Stimulated activated CD8-positive, alpha-beta memory T cell treated with anti-CD3 and anti-CD28 coated beads, Interleukin-4, amount 100 ng/mL, for 1 hour (primary cell): ENCODE measurements at places on chromosomes 5 and 9.

DNA sequence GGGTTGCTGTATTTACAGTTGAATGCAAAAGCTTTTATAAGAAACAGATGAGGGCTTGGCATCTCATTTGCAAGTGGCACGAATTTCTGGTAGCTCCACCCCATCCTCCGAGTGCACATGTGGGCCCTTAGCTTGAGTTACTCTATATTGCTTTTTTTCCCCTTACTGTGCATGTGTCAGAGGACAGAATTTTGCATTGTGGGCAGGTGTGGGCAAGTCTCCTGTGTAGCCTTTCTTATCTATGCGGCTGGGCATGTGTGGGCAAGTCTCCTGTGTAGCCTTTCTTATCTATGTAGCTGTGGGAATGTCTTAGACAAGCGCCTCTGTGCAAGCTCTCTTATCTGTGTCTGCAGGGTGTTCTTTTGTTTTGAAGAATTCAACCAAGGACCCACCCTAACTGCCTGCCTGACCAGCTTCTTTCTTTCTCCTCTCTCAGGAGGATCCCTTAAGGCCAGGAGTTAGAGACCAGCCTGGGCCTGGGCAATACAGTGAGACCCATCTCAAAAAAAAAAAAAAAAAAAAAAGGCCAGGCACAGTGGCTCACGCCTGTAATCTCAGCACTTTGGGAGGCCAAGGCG, 34.1 kb upstream of the SIL1 start:
- DNase-seq, result no peak

DNA sequence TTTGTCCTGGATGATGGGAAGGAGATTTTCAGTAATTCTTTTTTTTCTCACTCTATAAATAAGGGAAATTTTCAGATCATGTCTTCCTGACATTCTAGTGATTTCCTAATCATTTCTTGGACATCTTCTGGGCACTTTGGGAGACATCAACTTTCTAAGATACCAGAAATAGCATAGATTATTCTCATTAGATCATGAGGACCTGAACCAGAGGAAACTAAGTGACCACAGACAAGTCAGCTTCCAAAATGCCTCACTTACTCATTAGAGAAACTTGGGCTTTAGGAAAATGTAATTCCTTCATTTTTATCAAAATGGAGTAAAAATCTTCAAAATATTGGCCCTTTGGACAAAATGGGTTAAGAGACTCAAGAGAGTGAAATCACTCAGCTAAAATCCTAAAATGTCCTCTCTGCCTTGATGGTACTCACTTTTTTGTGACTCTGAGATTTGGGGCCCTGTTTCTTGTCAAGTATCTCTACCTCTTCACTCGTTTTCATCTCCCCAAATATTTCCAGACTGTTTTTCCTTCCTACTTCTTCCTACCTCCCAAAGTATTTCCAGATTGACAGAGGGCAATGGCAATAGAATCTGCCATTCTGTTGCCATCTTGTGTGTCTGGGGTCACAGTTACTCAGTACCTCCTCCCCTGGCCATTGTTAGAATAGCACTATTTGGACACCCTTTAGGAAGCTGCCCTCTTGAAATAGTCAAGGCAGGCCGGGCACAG, 194.5 kb downstream of the NR3C1 start:
- DNase-seq, result no peak

DNA sequence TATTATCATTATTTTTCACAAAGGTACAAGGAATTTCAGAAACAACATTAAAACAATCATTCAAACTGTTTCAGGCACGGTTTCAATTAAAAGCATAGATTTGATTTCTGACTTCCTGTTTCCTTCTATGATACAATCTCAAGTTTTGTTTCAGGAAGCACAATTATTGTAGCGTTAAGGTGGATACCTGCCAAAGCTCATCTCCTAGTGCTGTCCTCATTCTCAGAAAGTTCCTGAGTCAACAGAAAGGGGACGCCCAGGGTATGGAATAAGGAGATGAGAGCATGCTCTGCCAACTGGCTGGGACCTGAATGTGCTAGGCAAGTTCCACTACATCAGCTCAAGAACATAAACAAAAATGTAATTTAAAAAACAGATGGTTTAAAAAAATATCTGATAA, 2.0 kb upstream of the TRIM14 start:
- DNase-seq, result no peak

DNA sequence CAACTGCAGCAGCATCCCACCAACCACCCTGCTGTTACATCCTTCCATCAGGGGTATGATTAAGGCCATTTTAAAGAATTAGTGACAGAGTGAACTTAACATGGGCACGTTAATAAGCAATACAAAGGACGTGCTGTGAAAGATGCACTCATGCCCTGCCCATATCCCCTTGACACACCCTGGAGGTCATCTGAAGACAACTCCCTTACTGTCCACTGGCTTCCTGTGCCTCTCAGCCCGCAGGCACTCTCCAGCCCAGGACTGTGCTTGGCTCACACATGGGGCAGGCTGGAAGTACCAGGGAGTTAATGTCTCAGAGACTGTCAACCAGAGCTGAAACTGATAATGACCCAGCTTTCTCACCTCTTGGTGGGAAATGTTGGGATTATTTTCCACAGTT, 81.8 kb downstream of the TRIM36 start:
- no peak for DNase-seq

DNA sequence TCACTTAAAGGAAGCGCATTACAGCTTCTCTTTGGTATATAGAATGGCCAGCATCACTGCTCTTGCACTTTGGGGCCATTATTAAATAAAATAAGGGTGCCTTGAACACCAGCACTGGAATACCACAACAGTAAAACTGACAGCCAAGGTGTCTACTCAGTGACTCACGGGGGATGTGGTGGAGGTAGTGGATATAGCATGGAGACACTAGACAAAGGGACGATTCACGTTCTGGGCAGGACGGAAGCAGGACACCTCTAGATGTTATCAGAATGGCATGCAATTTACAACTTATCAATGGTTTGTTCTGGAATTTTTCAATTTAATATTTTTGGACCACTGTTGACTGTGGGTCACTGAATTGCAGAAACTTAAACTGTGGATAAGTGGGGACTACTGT, 32.9 kb upstream of the PDE8B start:
- DNase-seq, result no peak

DNA sequence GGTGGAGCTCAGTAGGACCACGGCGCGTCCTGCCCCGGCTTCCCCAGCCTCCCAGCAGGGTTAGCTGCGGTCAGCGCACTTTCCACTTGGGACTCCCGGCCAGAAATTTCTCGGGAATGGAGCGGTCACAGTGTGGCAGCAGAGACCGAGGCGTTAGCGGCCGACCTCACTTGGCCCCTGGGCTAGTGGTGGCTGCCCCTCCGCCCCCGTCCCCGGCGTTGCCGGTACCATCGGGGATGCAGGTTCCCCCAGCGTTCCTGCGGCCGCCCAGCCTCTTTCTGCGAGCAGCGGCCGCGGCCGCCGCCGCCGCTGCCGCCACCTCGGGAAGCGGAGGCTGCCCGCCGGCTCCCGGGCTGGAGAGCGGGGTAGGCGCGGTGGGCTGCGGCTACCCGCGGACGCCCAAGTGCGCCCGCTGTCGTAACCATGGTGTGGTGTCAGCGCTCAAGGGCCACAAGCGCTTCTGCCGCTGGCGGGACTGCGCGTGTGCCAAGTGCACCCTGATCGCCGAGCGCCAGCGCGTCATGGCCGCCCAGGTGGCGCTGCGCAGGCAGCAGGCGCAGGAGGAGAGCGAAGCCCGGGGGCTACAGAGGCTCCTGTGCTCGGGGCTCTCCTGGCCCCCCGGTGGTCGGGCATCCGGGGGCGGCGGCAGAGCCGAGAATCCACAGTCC, 460 bp downstream of the DMRTA1 start:
- DNase-seq, result no peak

- peak; percentile 26 for DNase-seq
Measured at GRCh38 chr9:133701981-133702797, 36.0 kb downstream of the SARDH start.

GRCh38 chr5:149646564-149646963, 65.3 kb downstream of the ARHGEF37 start:
- DNase-seq, result no peak

GRCh38 chr9:13606586-13606985, 327.1 kb upstream of the MPDZ start:
- DNase-seq, result no peak

- no peak for DNase-seq
Measured at GRCh38 chr5:68428231-68428811, 212.8 kb downstream of the PIK3R1 start.

- no peak for DNase-seq
Measured at GRCh38 chr9:117714282-117714681, 10.1 kb downstream of the TLR4 start.
